Diencephalon (tissue), 1 donor: ENCODE measurements at places on chromosomes 4 and X. TPM values are rescaled to one million over a fixed set of nuclear protein-coding genes. Genes with fewer than 3 reads are reported as not detected.

Gene UGT2A3
- not detected for total RNA-seq

Gene DNAAF6
- total RNA-seq = 0.92 TPM

Gene ITGB1BP2
- total RNA-seq = 2.5 TPM

Gene BEX5
- 57.9 TPM for total RNA-seq

Gene HAND2
- total RNA-seq = not detected

Gene SPANXC
- not detected for total RNA-seq

Gene PAGE2
- total RNA-seq = not detected

Gene DDX53
- not detected for total RNA-seq

Gene DMRTC1
- 0.46 TPM for total RNA-seq
